ENCODE measurements at places on chromosomes 11 and 22.

DNA sequence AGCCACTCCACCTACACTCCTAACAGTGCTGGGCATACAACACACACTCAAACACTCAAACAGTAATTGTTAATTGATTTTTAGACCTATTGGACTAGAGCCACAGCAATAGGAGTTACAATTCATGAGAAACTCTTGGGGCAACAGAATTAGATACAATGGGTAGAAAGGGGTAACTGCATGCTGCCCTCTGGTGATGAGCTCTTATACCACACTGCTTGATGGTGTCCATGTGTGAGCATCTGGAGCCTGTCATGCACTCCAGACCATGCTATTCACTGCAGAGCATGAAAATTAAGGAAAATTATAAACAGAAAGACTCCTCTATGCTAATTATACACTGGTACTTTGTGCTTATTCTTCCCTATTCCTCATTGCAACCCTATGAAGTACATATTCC, 975.5 kb upstream of the CCDC90B start:
- no peak for DNase-seq

DNA sequence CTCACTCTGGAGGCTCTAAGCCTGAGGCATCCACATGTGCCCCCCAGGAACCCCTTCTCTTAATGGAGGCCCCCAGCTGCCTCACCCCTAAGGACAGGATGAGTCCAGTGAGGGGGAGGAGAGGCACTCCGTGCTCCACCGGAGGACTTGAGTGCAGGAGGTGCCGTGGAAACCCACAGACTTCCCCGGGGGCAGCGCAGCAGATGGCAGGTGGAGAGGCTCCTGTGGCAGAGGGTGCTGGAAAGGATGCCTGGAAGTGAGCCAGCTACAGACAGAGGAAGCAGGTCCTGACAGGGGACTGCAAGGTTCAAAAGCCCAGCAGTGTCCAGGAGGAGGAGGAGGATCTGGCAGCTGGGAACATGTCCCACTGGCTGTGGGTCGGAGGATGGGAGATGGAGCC, 1384.0 kb downstream of the TBC1D22A start:
- DNase-seq, result no peak

DNA sequence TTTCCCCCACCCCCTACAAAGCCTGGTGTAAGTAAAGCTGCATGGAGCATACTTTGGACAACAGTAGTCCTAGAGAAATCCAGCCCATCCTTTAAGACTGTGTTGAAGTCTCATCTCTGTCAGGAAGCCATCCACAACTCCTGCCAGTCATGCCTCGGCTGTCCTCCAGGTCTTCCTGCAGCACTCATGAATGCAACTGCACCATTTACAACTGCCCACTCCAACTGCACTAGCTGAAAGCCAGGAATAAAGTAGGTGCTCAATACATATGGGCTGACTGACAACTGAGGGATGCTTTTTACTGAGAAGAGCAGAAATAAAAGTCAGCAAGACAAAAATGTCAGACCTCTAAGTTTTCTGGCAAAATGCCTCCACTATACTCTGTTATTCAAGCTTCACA, 27.4 kb downstream of the IL18BP start:
- DNase-seq, result no peak

GRCh38 chr22:46931881-46932280, 169.4 kb downstream of the TBC1D22A start:
- no peak for DNase-seq

- no peak for DNase-seq
Measured at GRCh38 chr11:115700496-115700895, 196.3 kb upstream of the CADM1 start.

DNA sequence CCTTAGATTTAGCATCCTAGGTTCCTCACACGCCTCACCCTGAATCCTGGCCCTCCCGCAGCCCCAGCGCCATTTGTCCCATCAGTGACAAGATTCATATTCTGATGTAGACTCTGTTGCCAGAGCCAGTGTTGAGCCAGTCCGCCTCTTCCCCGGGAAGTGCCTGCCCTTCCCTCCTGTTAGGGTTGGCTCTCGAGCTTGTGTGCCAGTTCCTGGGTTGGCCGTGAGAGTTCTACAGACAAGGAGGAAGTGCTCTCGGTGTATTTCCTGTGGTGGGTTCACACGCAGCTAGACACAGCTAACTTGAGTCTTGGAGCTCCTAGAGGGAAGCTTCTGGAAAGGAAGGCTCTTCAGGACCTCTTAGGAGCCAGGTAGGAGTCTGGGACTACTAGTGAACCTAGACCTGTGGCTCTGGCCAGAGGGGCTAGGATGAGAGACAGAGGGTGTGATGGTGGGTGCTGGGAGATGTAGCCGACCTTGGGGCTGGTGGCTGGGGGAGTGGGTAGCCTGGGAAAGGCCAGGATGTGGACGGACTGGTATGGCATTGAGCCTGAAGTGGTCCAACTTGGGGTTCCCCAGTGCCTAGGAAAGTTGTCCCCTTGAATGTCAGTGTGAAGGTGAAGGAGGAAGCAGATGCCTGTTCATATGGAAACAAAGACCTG, at the start of gene IL18BP:
Gene IL18BP (plus strand): TSS at position 261 of the 662 bp plus-strand sequence. CDS start 1,076 bp downstream, outside the sequence.
- DNase-seq, result no peak

DNA sequence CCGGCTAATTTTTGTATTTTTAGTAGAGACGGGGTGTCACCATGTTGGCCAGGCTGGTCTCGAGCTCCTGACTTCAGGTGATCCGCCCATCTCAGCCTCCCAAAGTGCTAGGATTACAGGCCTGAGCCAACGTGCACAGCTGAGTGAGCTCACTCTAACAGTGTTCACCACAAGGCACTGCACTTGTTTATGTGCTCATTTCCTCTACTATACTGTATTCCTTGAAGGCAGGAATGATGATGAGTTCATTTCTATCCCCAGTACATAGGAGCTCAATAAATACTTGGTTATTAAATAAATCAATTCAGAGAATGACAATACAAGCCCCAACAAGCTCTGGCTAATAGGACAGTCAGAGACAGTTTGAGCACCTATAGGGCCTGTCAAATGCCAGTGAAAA, 29.1 kb downstream of the ALG8 start:
- no peak for DNase-seq

GRCh38 chr11:93689240-93689639, 27.8 kb downstream of the CEP295 start:
- no peak for DNase-seq

DNA sequence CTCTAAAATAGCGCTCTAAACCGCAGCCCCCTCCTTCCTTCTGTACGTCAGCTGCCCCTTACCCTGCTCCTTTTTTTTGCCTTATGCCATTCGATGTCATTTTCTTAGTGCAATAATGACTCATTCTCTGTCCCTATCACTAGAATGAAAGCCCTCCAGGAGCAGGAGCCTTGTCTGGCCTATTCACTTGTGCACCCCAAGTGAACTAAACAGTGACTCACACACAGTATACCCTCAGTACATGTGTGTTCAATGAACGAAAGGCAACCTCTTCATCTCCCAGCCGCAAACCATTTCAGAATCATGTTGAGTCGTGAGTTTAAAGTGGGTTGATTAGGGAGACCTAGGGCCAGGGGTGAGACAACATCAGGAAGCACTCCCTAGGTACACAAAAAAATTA, 50.7 kb upstream of the SPATA19 start:
- no peak for DNase-seq

DNA sequence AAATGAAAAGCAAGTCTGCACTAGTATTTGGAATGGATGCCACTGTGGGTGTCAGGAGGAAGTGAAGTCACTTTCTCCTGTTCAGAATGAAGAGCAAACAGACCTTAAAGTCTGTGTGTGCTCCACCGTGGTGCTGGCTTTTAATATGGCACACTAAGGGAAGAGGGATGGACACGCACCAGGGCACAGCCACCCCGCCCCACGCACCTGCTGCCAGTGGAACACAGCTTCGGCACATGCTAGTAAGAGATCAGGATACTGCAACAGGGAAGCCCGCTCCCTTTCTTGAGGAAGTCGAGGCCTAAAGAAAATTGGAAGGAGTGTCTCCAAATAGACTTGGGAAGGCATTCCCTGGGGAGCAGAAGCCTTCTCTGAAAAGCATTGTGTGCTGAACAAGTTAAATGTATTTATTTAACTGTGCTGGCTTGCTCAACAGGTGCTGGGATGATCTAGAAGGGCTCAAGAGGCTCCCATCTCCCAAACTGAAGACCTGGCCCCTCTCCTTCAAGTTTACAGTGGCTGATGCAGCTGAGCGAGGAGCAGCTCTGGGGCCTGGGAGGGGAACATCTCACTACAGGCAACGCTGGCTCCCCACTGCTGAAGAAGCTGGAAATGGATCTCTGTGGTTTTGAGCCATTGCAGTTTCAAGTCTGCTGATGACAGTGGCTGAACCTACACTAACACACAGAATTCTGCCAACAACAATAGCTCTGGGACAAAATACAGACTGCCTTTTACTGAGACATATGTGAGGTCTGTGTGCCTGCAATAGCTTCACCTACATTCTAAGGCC, 504.6 kb upstream of the B3GAT1 start:
- no peak for DNase-seq

- DNase-seq, result no peak
Measured at GRCh38 chr22:46610356-46610755, 9.8 kb upstream of the GRAMD4 start.

- no peak for DNase-seq
Measured at GRCh38 chr22:25461301-25461700, 103.2 kb upstream of the GRK3 start.

- no peak for DNase-seq
Measured at GRCh38 chr11:97614606-97615005, 1224.8 kb downstream of the JRKL start.

- peak; percentile 91 for DNase-seq
Measured at GRCh38 chr22:27799827-27800249, 1.7 kb downstream of the MN1 start.

DNA sequence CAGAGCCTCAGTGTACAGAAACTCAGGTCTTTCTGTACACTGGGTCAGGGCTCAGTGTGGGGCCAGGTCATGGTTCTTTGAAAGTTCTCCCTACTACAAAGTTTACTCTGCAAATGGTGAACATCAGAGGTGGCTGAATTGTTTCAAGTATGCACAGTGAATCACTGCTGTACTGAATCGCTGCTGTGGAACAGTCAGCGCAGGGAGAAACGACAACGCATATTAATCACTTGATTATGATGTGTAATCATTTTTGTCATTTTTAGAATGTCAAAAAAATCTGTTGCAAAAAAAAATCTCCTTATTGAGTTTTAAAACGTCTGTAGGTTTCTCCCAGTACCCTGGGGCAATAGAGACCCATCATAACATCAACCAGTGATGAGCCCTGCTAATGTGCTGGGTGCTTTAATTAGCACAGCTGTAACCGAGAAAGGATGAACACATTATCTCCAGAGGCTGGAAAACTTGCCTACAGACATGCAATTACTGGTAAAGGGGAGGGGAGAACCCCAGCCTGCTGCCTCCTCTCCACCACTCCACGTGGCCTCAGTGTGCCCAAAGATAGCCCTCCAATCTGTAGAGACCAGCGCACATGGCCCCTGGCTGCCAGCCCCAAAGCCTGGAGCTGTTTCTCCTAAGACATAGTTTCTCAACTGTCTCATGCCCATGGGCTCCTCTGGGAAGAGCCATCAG, 12.8 kb downstream of the ARRB1 start:
- no peak for DNase-seq

DNA sequence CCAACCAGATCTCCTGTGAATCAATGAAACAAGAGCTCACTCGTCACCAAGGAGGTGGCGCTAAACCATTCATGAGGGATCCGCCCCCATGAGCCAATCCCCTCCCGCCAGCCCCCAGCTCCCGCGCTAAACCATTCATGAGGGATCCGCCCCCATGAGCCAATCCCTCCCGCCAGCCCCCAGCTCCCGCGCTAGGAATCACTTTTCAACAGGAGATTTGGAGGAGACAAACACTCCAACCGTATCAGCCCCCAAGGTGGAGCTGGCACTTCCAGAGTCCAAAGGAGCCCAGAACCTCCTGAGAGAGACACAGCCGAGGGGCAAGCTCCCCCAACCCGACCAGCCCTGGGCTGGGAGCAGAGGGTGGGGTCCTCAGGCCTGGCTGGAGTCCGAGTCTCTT, 40.9 kb upstream of the PRR5 start:
- DNase-seq, result peak; percentile 64

DNA sequence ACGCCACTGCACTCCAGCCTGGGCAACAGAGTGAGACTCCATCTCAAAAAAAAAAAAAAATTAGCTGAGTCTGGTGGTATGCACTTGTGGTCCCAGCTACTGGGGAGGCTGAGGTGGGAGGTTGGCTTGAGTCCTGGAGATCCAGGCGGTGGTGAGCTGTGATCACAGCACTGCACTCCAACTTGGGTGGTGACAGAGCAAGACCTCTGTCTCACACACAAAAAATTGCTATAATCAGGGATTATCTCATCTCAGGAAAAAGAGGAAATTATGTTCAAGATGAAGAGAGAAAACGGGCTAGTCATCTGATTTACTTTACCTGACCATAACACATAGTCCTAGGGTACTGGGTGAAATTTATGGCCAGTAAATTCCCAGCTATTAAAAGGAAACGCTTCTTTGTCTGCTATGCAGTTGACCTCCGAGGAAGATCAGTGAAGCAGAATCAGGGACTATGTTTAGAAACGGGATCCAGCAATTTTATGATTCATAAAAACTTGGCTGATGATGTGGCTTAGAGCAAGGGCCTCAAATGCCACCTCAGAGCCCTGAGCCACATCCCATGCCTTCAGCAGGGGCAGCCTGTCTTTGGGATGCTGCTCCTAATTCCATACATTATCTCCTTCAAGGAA, 386.2 kb downstream of the NTM start:
- no peak for DNase-seq

DNA sequence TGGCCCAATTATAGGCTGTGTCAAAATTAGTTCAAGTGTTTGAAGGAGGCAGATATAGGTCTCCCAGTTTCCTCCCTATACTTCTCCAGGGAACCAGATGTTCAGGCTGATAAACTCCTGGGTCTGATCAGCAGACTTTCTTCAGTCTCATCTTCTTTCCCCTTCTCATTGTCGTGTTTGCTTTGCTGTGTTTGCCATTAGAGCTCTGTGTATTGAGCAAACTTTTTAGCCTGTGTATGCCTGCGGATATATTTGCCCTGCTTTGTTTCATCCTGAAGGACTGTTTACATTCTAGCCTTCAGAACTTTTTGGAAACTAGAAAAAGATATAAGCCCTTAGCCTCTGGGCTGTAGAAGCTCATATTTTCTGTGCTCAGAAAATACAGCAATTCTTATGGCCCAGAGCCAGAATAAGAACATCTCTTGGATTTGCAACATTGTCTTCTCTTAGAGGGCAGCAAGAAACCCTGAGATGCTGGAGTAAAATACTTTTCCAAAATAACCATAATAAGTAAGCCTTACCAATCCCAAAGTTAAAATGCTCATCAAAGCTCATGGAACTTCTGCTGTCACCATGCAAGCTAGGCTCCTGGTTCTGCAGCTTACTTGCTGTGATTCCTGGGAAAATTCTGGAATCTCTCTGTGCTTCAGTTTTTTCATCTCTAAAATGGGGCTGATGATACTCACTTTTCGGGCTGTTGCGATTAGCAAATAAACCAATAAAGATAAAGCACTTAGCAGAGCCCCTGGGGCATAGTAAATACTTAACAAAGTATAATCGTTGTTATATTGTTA, 34.1 kb upstream of the ME3 start:
- DNase-seq, result no peak

GRCh38 chr11:44467413-44467812, 98.0 kb upstream of the CD82 start:
- DNase-seq, result no peak

DNA sequence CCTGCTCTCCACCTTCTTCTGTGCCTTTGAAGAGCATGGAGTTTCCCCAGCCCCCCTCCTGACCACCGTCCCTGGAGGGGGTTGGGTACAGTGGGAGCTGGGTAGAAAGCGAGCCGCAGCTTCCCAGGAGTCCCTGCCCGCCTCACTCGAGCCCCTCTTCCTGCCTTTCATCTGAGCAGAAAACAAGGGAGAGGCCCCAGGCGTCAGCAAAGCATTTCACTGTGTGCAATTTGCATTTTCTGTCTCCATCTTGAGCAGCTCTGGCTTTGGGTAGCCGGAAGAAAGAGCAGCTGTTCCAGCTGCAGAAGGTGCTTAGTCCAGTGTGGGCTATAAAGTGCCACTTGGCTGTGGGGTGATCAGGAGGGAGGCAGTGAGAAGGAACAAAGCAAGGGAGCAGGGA, 229.7 kb downstream of the CEP164 start:
- DNase-seq, result no peak
